ENCODE measurements at places on chromosomes 3 and 15.

DNA sequence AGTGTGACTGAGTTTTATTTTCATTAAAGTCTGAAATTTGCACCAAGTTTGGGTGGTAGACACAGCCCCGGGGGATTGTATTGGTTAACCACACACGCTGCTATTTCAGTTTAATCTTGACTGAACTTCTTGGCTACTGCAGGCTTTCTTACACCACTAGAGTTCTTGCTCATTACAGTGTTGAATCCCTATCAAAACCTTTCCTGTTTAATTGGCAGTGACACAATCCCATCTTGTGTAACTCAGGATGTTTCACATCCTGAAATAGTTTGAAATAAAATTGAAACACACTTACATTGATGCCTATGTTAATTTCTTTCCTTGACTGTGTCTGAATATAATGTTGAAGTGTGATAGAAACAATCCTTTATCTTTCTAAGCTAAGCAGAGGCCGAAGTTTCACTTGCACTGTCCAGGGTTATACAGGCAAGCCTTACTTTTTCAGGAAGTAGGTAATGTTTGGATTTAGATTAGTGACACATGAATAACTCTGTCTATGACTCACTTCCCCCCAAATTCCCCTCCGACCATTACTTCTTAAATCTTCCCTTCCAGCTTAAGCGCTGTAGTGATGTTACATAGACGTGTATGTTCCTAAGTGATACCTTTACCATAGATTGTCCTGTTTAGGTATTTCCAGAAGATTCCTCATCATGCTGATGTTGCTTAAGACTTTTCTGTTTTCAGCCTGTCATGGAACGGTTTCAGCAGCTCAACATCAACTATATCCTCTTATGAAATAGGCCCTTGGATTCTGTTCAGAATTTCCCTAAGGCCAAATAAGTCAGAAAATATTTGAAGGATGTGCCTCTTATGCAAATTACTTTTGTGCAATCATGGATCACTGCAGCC is 16.8 kb downstream of the ATG7 start:
- no peak for DNase-seq

DNA sequence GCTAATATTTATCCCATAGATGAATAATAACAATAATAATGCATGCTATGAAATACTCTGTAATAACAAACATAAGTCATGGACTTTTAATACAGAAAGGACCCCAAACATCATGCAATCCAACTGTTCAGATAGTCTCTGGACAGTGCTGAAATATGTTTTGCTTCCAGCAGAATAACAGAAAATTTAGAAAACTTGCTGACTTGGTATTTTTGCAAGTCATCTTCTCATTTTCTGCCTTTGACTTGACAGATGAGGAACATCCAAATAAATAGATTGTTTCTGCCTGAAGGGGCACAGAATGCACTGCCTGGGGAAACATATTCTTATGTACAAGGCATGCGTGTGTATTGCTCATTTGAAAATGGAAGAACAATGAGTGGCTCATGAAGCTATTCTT is 442.4 kb upstream of the GRM7 start:
- DNase-seq: no peak

- no peak for DNase-seq
Measured at GRCh38 chr3:143329567-143330211, 210.1 kb downstream of the CHST2 start.

- no peak for DNase-seq
Measured at GRCh38 chr3:52069855-52070254, 13.5 kb upstream of the DUSP7 start.

DNA sequence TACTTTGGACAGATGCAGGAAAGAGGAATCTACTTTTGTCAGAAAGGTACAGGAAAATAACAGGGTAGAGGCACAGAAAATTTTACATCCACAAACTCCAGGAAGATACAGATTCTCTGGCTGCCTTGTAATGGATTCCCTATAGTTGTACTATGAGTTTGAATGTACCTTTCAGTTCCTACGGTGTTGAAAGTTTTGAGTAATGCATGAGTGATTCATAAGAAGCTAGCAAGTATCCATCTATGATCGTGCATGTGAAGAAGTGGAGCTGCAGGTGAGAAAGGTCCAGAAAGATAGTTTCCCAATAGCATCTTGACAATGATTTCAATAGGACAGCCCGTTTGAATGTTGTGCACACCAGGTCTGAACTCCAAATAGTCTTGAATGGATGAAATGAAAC is 786.5 kb upstream of the ROBO1 start:
- no peak for DNase-seq

DNA sequence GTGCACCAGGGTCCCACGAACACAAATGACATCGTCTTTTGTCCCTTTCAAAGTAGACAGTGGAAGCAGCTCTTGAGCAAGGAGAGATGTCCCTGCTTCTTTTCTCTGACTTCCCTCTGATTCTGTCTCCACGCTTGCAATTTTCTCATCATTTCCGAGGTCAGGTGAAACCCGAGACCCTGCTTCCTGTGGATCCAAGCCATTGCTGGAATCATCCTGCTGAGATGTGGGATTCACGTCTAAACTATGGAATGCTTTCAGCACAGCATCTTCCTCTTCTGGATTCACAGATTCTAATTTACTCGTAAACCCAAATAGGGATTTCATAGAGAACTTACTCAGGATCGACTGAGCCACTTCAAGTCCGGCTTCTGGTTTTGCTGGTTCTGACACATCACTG is 127.1 kb downstream of the FMN1 start:
- no peak for DNase-seq

GRCh38 chr3:86938416-86939105 is 52.4 kb downstream of the VGLL3 start:
- no peak for DNase-seq

GRCh38 chr3:107861422-107861821 is 229.4 kb downstream of the CD47 start:
- no peak for DNase-seq

GRCh38 chr15:68464448-68465090 is 32.6 kb upstream of the ITGA11 start:
- DNase-seq: no peak

DNA sequence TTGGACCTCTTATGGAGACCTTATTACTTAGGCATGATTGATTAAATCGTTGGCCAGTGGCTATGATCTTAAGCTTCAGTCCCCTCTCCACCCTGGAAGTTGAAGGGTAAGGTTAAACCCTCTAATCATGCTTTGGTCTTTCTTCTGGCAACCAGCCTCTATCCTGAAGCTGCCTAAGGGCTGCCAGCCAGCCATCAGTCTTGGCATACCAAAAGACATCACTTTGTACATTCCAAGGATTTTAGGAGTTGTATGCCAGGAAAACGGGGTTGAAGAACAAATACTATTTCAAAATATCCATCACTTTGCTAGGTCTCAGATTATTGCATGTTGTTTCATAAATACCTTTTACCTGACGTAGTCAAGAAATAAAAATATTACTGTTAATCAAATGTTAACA is 28.9 kb downstream of the UBE2E2 start:
- no peak for DNase-seq

DNA sequence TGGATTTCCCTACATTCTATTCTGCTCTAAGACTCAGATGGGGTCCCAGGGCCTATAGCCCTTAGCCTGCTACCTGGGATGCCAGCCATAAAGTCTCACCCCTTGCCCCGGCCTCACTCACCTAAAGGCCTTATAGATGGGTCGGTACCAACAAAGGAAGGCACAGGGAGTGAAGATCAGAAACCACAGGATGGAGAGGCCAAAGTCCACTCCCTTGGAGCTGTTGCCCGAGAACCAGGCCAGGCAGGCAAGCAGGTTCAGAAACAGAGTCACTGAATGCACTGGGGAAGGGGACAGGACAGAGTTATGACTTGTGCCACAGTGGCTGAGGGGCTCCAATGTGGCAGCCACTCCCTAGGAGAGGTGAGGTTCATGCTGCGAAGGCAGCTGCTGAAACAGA is 7.4 kb upstream of the ULK3 start:
- DNase-seq: no peak

DNA sequence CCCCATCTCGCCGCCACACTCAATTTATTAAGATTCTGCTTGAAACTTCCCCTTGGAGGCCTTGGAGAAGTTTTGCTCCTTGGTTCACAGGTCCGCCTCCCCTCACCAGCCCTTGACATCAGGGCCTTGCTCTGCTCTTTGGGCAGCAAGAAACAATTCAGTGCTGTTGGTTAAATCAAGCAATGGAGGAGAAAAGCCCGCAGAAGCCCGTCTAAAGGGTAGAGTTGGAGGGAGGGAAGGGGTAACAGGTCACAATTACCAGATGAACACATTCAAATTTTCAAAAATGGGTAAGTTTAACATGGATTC is 429 bp downstream of the PARP9 start:
- DNase-seq: no peak

DNA sequence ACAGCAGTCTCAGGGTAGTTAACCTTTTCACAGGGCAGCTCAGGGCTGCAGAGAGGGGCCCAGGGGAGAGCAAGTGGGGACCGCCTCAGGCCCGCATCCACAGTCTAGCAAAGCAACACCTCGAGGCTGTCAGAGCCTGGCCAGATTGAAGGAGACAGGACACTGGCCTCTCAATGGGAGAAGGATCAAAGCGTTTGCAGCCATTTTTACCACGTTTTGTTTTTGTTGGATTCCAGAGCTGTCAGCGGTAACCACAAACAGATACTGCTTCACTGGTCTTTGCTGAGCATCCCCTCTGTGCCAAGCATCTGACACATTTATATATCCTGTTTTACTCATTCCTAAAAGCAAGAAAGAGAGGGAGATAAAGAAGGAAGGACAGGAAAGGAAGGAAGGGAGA is 153.8 kb downstream of the SHQ1 start:
- no peak for DNase-seq

GRCh38 chr3:173706630-173707029 is 309.1 kb downstream of the NLGN1 start:
- DNase-seq: no peak

- no peak for DNase-seq
Measured at GRCh38 chr3:63900459-63900858, 11.7 kb downstream of the SCAANT1 start.

DNA sequence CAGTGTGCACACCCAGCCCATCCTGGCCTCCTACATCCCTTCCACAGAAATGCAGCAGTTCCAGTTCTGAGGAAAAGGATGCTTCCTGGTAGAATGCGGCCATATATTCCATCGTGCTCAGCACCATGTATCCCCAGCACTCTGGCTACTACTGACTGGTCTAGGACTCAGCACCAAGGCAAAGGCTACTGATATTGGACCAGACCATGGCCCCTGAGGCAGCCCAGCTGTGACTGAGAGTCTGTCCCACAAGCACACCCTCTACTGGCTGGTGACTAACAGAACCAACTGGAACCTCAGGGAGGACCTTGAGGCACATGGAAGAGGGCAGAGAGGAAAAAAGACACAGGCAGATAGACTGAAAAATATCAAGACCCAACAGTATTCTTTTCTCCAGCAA is 30.0 kb downstream of the TARS3 start:
- DNase-seq: no peak

GRCh38 chr3:13103416-13104058 is 30.3 kb upstream of the IQSEC1 start:
- no peak for DNase-seq

- no peak for DNase-seq
Measured at GRCh38 chr3:101702726-101703125, 16.2 kb upstream of the RPL24 start.

DNA sequence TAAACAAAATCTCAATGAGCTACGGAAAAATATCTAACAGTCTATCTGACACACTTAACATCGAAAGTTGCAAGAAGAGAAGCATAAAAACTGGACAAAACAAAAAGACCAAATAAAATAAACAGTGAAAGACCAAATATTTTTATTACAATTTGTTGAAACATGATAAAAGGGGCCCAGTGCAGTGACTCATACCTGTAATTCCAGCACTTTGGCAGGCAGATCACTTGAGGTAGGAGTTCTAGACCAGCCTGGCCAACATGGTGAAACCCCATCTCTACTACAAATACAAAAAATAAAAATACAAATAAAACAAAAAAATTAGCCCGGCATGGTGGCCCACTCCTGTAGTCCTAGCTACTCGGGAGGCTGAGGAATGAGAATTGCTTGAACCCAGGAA is 914.0 kb upstream of the ALCAM start:
- no peak for DNase-seq

GRCh38 chr3:56764904-56765547 is 36.7 kb downstream of the ARHGEF3 start:
- DNase-seq: no peak

GRCh38 chr3:58857402-58857801 is 190.8 kb upstream of the FAM3D start:
- no peak for DNase-seq

DNA sequence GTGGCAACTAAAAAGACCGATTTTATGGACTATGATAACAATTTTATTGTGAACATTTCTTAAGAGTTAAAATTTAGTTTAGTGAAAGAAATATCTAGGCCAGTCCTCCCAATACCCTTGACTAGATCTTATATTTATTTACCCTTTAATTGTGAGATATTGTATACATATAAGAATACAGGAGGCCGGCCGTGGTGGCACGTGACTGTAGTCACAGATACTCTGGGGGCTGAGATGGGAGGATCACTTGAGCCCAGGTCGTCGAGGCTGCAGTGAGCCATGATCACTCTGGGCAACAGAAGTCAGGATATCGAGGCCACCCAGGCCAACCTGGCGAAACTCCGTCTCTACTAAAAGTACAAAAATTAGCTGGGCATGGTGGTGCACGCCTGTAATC is 756 bp upstream of the RMDN3 start:
- DNase-seq: no peak

GRCh38 chr3:64600246-64600950 is 87.4 kb downstream of the ADAMTS9 start:
- DNase-seq: no peak

- no peak for DNase-seq
Measured at GRCh38 chr3:44028-44676, 152.4 kb upstream of the CHL1 start.

- DNase-seq: no peak
Measured at GRCh38 chr15:71921191-71921590, 110.8 kb downstream of the NR2E3 start.

- DNase-seq: no peak
Measured at GRCh38 chr3:66028457-66028856, 10.3 kb downstream of the MAGI1 start.

DNA sequence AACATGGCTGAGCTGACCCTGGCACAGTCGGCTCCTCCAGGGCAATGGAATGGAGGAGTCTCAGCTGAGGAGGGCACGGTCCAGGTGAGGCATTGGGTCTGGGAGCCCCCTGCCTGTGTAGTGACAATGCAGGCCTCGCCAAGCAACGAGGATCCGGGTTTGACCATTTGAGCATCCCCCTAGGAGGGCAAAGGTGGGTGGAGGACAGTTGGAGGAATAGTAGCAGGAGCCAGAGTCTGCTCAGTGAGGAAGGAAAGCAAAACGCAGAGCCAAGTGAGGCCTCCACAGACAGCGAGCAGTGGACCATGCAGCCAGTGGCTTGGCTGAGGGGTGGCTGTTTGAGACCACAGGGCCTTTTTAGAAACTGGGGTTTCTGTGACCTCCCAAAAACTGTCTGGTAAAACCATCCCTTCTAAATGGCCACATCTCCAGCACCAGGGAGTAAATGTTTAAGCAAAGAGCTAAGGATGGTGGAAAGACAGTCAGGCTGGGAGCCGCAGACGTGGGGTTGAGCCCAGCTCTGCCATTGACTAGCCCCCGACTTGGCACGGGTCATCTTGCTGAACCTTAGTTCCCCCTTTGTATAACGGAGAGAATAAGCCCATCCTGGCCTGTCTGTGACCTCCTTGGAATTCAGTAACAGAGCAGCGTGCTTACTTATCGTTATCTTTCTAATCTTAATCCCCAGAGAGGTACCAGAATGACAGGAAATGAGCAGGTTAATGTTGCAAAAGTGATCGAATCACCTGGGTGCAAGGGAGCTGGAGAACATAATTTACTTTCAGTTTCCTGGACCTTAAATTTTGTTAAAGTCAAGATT is 46.8 kb downstream of the CMTM6 start:
- DNase-seq: no peak

- no peak for DNase-seq
Measured at GRCh38 chr3:56989169-56989976, 71.1 kb upstream of the SPATA12 start.
